ENCODE measurements at places on chromosomes 1 and 21.

DNA sequence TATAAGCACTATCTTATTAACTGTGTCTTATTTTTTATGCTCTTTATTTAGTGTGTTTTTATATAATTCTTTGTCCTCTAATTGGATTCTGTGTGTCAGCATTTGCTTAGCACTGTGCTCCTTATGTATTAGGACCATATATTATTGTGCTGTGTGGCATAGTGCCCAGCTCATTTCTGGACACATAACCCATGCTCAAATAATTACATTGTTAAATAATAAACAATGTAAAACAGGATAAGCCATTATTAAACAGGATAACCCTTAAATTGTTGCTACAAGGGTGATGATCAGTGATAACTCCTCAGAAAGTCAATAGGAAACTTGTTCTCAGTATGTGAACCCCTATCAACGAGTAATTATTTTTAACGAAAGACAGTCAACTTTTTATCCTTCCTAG lies 150.4 kb downstream of the ADGRL4 start:
- H3K36me3 ChIP-seq: no peaks in the 10 kb centered on the region
- no peaks in the 10 kb centered on the region for H3K4me1 ChIP-seq
- no peak for DNase-seq
- no peak overlapping the region for H3K4me3 ChIP-seq
- no peaks in the 10 kb centered on the region for H3K27me3 ChIP-seq

- H3K27ac ChIP-seq: peak overlapping the region; percentile 94
- H3K4me3 ChIP-seq: no peak overlapping the region
- no peaks in the 10 kb centered on the region for H3K27me3 ChIP-seq
- H3K4me1 ChIP-seq: peaks cover 32% of the 10 kb centered on the region
Observed at GRCh38 chr1:228150461-228151179, 890 bp downstream of the GJC2 start.

DNA sequence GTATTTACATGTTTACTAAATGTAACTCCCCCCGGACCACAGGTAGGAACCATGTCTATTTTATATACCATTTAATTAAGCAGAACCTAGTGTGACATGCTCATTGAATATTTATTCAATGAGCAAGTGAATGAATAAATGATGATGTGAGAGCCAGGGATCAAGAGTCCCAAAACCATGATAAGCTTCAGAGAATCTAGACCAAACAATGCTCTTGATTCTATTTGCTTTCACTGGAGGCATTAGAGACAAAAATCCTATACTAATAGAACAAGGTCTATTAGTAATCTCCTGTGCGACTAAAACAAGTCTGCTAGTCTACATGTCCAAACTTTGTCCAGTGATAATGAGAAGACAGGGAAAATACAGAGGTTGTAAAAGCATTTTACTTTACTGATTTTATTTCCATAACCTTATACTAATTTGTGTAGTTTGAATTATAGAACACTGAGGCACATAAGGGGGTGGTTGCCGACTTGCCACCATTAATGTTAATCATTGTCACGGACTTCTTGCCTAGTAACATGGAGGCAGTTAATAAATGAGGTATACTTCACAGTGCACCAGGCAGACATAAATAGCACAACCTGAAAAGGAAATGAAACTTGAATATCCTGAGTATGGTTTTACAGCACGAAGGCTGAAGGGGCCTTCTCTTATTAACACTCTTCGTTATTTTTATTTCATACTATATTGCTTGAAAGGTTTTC lies 69.8 kb downstream of the TBX15 start:
- H3K4me3 ChIP-seq: no peak overlapping the region
- no peak overlapping the region for H3K27ac ChIP-seq
- H3K27me3 ChIP-seq: peaks cover 90% of the 10 kb centered on the region
- no peak for DNase-seq
- no peaks in the 10 kb centered on the region for H3K36me3 ChIP-seq

DNA sequence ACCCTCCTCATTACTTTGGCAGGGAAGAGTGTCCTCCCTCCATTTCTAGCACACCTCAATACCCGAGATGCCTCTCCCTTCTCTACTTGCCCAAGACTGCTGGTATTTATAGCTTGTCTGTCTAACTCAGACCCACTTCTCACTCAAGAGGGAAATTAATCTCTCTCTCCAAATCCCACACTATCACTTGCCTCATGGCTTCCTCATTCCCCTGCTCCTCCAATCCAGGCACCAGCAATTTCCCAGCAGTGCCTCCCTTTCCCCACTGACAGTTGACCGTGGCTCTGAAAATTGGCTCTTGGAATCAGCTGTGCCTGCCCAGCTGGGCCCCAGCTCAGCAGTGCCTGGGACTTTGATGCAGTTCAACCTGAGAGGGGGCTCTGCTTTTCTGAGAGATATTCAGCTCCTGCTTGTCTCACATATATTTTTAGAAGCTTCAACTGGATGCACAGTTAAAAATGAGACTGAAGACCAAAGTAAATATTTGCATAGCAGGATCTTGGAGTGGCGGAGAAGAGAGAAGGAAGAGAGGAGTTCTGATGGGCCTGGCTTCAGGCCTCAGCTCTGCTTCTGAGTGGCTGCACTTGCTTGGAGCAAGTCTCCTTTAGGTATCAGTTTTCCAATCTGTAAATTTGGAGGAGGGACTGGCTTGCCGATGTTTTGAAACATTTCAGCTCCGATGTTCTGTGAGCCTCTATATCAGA lies 81.1 kb upstream of the SPATA6 start:
- H3K4me1 ChIP-seq: no peaks in the 10 kb centered on the region
- H3K27me3 ChIP-seq: no peaks in the 10 kb centered on the region
- no peak for DNase-seq
- no peak overlapping the region for H3K27ac ChIP-seq
- no peaks in the 10 kb centered on the region for H3K36me3 ChIP-seq

DNA sequence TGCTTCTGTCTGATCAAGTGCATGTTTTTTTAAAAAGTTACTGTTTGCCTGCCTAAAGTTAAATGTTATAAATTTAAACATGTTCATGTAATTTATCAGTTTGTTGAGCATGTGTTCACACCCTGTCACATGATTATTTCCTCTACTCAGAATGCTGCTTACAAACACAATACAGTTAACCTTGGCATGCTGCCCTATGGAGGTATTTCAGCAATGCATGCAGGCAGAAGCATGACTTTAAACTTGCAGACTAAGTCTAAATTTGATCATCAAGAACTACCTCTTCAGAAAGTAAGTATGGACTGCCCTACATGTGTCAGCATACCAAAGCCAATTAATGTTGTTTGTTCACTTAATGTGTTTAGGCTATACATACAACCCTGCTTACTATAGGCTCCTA lies 161.6 kb downstream of the LRRC40 start:
- no peaks in the 10 kb centered on the region for H3K36me3 ChIP-seq
- H3K27me3 ChIP-seq: no peaks in the 10 kb centered on the region
- no peak for DNase-seq
- no peak overlapping the region for H3K4me3 ChIP-seq
- peaks cover 4% of the 10 kb centered on the region for H3K4me1 ChIP-seq

DNA sequence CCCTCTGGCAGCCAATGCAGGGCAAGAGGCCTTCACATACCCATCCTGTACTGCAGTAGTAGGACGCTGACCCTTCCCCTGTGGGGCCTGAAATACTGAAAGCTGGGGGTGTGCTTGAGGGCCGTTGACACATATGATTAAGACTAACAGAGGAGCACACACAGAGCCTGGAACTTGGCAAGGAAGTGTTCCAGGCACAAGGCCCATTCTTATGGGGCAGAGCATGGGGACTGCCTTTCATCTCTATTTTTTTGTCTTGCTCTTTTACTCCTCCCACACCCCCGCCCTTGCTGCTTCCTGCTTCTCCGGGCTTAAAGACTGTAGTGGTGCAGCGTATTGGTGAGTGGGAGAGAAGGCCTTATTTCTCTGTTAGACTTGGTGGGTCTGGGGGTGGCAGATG lies 137.4 kb downstream of the BACH1 start:
- H3K4me3 ChIP-seq: no peak overlapping the region
- H3K27me3 ChIP-seq: no peaks in the 10 kb centered on the region
- H3K27ac ChIP-seq: no peak overlapping the region
- no peaks in the 10 kb centered on the region for H3K4me1 ChIP-seq
- no peaks in the 10 kb centered on the region for H3K36me3 ChIP-seq

DNA sequence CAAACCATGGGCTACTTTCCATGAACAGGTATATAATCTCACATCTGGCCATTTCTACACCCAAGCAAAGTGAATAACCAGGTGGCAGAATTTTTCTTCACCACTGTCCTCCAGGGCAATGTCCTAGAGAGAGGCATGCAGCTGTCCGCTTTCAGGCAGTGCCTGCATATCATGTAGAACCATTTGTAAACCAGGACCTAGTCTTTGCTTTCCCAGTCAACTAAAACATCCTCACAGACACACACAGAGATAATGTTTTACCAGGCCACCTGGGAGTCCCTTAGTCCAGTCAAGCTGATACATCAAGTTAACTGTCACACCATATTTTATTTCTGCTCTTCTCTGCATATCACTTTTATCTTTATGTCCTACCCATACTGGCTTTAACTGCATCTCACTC lies 26.2 kb downstream of the TNFSF18 start:
- H3K36me3 ChIP-seq: no peaks in the 10 kb centered on the region
- H3K27me3 ChIP-seq: no peaks in the 10 kb centered on the region
- H3K4me3 ChIP-seq: no peak overlapping the region
- DNase-seq: no peak
- no peaks in the 10 kb centered on the region for H3K4me1 ChIP-seq

DNA sequence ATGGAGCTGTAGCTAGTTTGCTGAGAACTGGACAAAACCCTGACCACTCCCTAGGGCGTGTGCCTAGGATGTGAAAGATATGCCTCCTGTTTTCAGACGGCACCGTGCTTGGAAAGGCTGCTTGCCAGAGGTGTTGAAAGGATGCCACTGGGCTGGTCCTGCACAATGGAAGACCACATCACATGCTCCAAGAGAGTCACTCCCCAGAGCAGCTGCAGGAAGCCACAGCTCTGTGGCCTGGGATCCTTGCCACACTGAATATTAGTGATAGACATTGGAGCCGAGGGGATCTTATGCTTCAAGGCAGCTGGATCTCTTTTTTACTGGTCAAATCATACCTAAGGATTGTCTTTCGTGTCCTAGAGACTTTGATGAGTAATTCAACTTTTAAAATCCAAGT lies 6.6 kb upstream of the APP start:
- H3K4me3 ChIP-seq: no peak overlapping the region
- no peaks in the 10 kb centered on the region for H3K27me3 ChIP-seq
- H3K4me1 ChIP-seq: no peaks in the 10 kb centered on the region
- H3K27ac ChIP-seq: no peak overlapping the region

DNA sequence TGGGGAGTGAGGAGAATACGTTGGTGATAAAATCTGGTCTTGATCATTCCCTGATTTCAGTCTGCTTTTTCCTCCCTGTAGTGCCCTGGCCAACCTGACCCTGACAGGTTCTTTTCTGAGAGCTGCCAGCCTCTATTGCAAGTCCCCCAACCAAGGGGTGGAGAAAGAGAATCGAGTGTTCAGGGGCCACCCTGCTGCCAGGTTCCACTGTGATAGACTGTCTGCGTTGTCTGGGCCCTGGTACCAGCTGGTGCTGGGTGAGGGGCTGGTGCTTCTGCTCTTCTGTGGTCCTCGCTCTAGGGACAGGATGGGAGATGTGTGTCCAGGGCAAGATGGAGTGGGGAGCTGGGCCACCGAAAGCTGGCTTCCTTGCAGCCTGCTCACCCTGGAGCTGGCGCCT lies 214.6 kb downstream of the CAMTA1 start:
- no peak overlapping the region for H3K4me3 ChIP-seq
- H3K4me1 ChIP-seq: no peaks in the 10 kb centered on the region
- H3K27me3 ChIP-seq: no peaks in the 10 kb centered on the region
- H3K27ac ChIP-seq: no peak overlapping the region
- DNase-seq: no peak

GRCh38 chr1:15064217-15064929 lies 89.2 kb upstream of the TMEM51 start:
- H3K4me3 ChIP-seq: no peak overlapping the region
- no peaks in the 10 kb centered on the region for H3K27me3 ChIP-seq
- H3K27ac ChIP-seq: no peak overlapping the region
- H3K4me1 ChIP-seq: no peaks in the 10 kb centered on the region
- H3K36me3 ChIP-seq: peaks cover 28% of the 10 kb centered on the region

DNA sequence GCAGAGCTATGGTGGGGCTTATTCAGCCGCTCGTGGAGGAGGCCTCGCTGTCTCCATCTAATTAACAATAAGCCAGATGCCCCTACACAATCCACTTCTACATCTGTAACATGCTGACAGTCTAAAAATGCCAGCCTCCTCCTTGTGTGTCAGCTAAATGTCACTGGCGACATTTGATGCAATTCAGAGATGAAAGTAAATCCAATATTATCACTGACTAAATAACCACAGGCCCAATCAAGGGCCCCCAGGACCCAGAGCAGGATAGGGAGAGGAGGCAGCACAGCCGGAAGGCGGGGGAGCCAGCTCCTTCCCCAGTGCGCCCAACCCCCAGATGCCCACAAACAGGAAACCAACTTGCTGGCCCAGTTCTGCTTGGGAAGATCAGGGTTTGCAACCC lies 76.6 kb downstream of the DMRTA2 start:
- H3K4me1 ChIP-seq: no peaks in the 10 kb centered on the region
- no peak overlapping the region for H3K4me3 ChIP-seq
- no peak for DNase-seq

GRCh38 chr1:11855430-11855829 lies 3.3 kb downstream of the NPPB start:
- no peaks in the 10 kb centered on the region for H3K36me3 ChIP-seq
- no peak overlapping the region for H3K4me3 ChIP-seq
- H3K4me1 ChIP-seq: peaks cover 9% of the 10 kb centered on the region
- no peak overlapping the region for H3K27ac ChIP-seq

DNA sequence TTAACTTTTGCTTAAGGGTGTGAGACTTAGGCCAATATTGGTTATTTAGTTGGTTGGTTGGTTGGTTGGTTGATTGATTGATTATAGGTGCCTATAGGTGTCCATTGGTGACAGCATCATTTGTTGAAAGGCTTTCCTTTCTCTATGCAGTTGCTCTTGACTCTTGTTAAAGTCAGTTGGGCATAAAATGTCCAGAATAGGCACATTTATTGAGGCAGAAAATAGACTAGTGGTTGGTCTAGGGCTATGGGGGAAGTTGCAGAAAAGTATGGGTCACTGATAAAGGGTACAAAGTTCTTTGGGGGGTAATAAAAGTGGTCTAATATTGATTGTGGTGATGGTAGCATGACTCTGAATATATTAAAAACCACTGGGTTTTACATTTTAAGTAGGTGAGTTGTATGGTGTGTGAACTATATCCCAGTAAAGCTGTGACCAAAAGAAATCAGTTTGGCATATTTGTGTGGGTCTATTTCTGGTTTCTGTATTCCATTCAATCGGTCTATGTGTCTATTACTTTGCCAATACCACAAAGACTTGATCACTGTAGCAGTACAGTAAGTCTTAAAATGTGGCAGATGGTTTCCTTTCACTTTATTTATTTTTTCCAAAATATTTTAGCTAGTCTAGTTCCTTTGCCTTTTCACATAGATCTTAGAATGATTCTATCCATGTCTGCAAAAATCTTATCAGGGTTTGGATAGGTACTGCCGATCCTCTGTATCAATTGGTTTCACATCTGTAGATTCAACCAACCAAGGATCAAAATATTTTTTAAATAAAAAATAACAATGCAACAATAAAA lies 63.0 kb downstream of the ATP1A1 start:
- no peaks in the 10 kb centered on the region for H3K27me3 ChIP-seq
- H3K4me1 ChIP-seq: no peaks in the 10 kb centered on the region
- no peaks in the 10 kb centered on the region for H3K36me3 ChIP-seq
- no peak overlapping the region for H3K27ac ChIP-seq

- no peak for DNase-seq
- H3K27ac ChIP-seq: no peak overlapping the region
- no peaks in the 10 kb centered on the region for H3K36me3 ChIP-seq
- H3K4me1 ChIP-seq: peaks cover 2% of the 10 kb centered on the region
Observed at GRCh38 chr1:165869343-165869742, 41.9 kb downstream of the UCK2 start.

- H3K4me3 ChIP-seq: no peak overlapping the region
Observed at GRCh38 chr1:199247891-199248290, 609.1 kb downstream of the PTPRC start.

GRCh38 chr21:28543975-28544374 lies 448.7 kb downstream of the LTN1 start:
- DNase-seq: no peak
- H3K4me3 ChIP-seq: no peak overlapping the region
- H3K4me1 ChIP-seq: no peaks in the 10 kb centered on the region
